NCI-H1048 (cell line): ENCODE measurements at places on chromosomes 2 and 18.

DNA sequence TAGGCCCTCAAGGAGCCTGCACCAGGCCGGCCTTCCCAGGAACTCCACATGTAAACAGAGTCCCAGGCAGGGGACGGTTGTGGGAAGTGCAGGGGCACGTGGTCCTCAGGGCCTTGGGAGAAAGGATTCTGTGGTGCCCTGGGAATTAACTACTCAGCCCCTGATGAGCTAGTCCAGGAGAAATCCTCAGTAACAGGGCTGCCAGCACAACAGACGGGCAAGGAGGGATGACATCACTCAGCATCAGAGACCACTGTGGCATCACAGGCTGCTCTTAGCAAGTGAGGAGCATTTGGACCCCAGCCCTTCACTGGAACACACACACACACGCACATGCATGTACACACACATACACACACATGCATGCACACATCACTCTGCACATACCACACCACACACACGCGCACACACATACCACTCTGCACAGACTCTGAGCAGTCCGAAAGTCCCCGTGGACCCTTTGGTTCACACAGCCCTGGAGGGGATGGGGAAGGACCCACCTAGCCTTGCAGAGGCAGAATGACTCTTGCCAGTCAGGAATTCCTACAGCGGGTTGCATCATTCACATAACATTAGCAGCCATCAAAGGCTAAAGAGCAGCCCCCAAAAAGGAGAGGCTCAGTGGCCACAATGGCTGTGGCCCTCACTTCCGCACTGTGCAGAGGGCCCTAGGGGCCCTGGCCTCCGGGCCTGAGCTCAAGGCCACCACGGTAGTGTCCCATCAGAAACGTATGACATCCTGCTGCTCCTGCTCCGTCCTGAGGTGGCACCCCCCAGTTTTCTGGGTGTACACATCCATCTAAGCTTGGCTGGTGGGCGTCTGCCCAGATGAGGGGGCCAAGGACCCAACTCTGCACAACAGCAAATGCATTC lies 1.9 kb upstream of the NMUR1 start:
- DNase-seq: no peak

DNA sequence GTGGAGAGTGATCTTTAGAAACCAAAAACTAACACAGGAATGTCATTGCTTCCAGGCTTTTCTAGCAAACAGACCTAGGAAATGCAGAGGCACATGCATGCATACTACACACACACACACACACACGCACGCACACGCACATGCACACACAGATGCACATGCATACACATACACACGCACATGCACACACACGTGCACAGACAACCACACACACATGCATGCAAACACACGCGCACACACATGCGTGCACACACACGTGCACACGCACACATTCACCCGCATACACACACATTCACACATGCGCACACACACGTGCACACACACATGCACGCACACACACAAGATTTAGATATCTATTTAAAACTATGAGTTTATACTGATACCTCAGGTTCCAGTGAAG lies 379.5 kb downstream of the ZNF516 start:
- DNase-seq: no peak

- no peak for DNase-seq
These were observed 403.3 kb downstream of the TXNL1 start for GRCh38 chr18:56235071-56235470.

DNA sequence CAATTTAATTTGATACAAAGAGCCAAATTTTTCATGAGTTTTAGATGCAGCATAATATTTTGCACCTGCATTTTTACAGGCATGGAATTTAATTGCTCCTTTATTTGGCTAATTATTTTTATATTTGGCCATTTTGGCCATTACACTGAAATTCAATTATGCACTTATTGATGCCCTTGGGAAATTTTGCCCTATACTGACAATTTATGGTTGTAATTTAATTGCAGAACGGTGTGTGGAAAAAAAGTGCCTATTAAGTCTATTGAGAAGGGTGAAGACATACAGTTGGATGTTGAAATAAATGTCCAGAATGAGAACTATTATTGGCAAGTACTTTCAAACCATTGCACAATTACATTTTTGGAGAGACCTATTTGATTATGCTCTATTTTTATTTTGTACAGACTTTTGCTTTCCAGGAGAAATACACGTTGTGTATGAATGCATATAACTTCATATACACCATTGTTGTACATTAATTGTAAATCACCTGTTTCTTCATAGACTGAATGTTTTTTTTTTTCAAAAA lies 1319.3 kb upstream of the CDH2 start:
- DNase-seq: no peak

- DNase-seq: no peak
These were observed 17.2 kb downstream of the MAL start for GRCh38 chr2:95042472-95043271.

DNA sequence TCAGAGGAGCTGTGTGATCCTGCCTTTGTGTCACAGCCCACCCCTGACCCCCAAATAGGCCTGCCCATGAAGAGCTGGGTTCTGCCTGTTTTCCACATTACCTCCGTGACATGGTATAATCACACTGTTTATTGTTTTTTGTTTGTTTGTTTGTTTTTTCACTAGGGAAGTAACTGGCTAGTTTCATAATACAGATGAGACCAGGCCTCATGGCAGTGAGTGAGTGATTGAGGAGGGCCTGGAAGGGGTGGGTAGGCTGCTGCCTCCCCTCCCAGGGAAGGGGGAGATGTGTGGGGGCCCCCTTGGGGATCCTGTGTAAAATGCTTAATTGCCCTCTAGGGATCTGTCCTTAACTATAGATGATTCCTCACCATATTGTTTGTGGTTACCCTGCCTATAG lies 190.5 kb downstream of the LDLRAD4 start:
- DNase-seq: no peak

DNA sequence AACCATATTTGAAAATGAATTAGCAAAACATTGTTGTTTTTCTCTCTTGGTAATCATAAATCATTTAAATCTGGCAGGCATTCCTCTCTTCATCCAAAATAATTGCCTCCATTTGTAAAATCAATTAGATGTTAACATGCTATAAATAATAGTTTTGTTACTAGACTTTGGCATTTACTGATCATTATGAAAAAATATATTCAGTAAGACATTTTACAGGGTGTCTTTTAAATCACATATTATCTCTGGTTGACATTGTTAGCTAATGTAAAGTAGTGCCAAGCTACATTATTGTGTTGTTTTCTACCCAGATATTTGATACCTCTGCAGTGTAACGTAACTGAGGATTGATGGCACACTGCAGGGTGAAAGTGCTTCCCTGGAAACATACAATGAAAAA lies 31.8 kb upstream of the DLX1 start:
- DNase-seq: no peak

DNA sequence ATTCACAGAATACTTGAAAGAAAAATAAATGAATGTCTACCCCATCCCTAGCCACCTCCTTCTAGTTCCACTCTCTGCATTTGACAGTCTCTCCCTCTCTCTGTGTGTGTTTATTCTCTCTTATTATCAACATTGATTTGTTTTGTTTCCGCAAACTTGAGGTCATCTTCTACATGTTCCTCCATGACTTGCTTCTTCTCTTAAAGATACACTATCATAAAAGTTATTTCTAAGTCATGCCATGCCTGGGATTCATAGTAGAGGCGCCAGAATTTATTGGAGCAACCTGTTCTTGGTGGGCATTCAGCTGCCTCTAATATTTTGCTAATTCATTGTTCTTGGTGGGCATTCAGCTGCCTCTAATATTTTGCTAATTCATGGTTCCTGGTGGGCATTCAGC lies 58.9 kb upstream of the SMAD7 start:
- DNase-seq: no peak

DNA sequence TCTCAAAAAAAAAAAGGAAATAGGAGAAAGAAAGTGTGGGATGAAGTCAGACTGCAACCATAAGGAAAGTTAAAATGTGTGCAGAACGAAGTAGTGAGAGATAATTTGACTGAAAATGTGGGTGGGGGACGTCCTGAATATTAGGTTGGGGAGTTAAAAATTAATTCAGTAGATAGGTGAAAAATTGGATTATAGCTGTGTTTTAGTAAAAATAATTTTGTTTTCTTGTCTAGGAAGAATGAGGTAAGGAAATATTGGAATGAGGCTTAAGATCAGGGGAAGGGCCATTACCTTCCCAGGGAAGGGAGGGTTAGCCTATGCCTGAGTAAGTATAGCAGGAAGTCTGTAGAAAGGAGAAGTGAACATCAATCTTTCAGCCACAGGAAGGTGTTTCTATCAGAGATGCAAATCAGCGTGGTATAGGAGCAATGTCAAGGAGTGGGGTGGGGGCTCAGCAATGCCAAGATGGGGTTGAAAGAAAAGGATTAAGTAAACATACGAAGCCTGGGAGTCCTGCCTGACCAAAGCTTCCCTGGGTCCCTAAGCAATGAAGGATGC lies 250.9 kb downstream of the PIEZO2 start:
- no peak for DNase-seq
